ENCODE measurements at places on chromosomes 7 and 10.

DNA sequence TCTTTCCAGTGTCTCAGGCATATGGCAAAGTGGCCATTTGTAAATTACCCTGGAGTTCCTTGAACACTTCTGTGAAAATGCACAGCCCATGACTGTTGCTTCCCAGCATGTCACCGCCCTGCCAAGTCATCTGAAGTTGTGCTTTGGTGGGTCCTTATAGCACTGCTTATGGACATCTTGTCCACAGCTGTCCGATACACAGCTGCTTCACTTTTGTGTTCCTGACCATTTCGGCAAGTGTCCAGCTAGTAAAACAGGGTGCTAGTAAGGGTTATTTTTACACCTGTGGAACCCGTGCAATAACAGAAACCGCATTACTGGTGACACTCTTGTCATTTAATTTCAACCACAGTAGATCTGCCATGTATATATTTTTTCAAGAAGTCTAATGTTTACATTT is 29.7 kb downstream of the PIP4K2A start:
- DNase-seq = no peak

DNA sequence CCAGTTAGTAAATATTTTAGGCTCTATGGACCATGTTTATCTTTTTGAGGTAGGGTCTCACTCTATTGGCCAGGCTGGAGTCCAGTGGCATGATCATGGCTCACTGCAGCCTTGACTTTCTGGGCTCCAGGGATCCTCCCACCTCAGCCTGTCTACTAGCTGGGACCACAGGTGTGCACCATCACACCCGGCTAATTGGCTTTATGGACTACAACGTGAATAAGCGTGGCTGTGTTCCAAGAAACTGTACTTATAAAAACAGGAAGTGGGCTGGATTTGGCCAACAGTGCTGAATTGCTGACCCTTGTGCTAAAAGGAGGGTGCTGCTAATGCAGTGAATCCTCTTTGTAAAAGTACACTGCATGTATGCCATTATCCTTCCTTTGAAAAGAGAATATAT is 111.7 kb upstream of the CDK13 start:
- no peak for DNase-seq

- no peak for DNase-seq
Measured at GRCh38 chr7:41701068-41701941, 1.6 kb downstream of the INHBA start.

DNA sequence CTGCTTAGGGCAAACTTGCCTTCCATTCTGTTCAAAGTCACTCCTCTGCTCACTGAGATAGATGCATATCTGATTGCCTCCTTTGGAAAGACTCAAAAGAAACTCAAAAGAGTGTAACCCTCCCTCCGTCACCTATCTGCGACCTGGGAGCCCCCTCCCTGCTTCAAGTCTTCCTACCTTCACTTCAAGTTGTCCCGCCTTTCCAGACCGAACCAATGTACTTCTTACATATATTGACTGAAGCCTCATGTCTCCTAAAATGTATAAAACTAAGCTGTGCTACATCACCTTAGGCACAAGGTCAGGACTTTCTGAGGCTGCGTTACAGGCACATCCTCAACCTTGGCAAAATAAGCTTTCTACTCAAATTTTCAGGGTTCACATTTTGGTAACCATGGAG is 77.4 kb upstream of the C1GALT1 start:
- DNase-seq = peak; percentile 69
